ENCODE measurements at places on chromosomes 7 and 10. TPM values are rescaled to one million over a fixed set of nuclear protein-coding genes. Genes with fewer than 3 reads are reported as not detected.

- no peak for DNase-seq
These were observed 69.7 kb upstream of the EXOC4 start for GRCh38 chr7:133183042-133183794.

The GPR15LG gene
- not detected for total RNA-seq

The IDI2 gene
- not detected for total RNA-seq

GRCh38 chr7:17033245-17033644 lies 151.5 kb upstream of the AGR3 start:
- no peak for DNase-seq

- DNase-seq = no peak
These were observed 12.5 kb downstream of the RBM20 start for GRCh38 chr10:110656612-110657011.

GRCh38 chr7:40843338-40843985 lies 708.7 kb downstream of the SUGCT start:
- no peak for DNase-seq
